ENCODE measurements at places on chromosomes 3 and 15.

GRCh38 chr3:26437678-26438077 is 184.9 kb upstream of the LRRC3B start:
- no peak for DNase-seq

GRCh38 chr15:99537344-99537743 is 28.4 kb upstream of the MEF2A start:
- DNase-seq = no peak

- no peak for DNase-seq
These were observed 48.4 kb downstream of the DAPK2 start for GRCh38 chr15:63997715-63998442.

- DNase-seq = no peak
These were observed 843.6 kb upstream of the NECTIN3 start for GRCh38 chr3:110227991-110228390.

DNA sequence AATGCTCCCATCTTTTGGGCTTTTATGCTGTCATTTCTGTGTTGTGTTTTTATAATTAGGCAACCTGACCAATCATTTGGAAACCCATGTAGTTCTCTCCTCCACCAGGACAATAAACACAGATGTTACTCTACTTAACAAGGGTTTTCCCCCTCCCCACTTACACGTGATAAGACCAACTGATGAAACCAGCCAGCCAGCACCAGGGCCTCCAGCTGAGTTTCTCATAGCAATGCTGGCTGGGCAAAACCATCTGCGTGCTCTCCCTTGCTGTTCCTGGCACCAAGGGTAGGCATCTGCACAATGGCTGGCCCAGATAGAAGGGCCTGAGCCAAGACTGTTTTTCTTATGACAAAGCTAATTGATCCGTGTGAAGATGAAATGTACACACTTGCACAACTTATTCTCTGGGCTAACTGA is 310.4 kb downstream of the PLCL2 start:
- DNase-seq = no peak

GRCh38 chr15:91873138-91873536 is 19.6 kb downstream of the SLCO3A1 start:
- no peak for DNase-seq

- DNase-seq = no peak
These were observed 4.8 kb upstream of the FSIP1 start for GRCh38 chr15:39787479-39787878.

- DNase-seq = no peak
These were observed 66.4 kb upstream of the GOLIM4 start for GRCh38 chr3:168162172-168162571.

DNA sequence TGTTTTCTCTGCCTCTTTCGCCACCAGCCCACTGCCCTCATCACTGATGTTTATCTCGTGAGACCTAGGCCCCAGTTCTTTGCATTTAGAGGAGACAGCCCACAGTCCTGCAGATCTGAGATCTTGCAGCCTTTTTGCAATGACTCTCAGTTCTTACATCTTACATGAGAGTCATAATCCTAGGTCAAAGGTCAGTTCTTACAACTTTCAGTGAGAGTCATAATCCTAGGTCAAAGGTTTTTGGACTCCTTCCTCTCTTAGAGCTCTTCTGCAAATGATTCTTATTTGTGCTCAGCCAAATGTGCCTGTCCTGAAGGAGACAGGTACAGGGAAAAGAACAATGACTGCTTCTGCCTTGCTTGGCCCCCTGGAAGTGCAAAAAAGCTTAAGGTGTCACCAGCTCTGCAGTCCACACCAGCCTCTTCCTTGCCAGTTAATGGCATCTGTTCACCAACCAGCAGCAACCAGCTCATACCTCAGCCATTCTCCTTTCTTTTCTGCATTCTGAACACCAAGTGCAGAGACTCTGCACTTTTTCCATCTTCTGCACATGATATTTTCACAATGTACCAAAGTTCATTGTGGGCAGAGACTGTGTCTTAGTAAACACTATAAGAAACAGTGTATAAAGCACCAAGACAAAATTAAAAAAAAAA is 67.1 kb downstream of the ABHD5 start:
- DNase-seq = no peak

- DNase-seq = no peak
These were observed 214.3 kb downstream of the ADAMTS9 start for GRCh38 chr3:64473466-64473865.

GRCh38 chr15:44738340-44738984 is 2.1 kb downstream of the TRIM69 start:
- DNase-seq = no peak

DNA sequence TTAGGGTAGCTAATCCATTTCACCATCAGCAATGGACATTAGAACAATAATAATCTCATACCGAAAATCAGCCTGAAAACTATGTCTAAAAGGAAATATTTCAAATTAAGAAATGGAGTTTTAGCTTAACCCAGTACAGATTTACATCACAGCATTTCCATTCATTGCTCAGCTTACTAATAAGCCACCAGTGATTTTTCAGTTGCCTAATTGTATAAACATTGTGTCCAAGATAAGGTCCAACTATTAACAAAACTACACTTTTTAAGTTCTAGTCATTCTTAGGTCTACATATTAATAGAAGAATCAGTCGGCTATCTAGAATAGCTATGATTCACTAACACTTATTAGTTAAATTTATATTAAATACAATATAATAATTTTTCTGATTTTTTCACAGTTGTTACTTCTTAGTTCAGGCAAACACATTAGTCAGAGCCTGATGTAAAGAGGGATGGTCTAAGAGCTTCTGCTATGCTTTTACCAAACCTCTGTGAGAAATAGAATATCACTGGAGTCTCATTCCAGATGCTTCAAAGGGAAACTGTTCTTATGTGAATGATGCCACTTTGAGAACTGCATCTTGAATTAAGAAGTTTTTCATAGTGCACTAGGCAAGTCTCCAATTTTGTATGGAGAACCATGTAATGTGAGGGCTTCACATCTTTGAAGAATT is 74.1 kb downstream of the CMSS1 start:
- no peak for DNase-seq
